ENCODE measurements at places on chromosomes 3 and 15. TPM values are rescaled to one million over a fixed set of nuclear protein-coding genes. Genes with fewer than 3 reads are reported as not detected.

The UBAP1L gene
- 2.9 TPM for total RNA-seq

The C3orf33 gene
- 13.4 TPM for total RNA-seq

The TMEM207 gene
- total RNA-seq = not detected

DNA sequence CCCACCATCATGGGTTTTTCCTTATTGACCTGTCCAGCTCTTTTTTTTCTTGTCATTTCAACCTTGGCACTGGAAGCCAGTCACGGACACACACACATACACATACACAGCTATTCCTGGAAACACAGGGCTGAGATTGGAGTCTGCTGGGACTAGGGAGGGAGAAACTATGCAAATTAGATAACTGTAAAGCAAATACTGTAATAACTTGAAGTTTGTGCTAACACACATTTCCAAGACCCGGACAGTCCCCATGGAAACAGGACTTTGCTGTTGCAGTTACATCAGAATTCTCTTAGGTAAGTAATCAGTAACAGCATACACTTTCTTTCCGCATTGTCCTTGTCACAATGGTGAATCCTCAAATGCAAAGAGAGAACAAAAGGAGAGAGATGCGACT, 304.4 kb downstream of the KBTBD8 start:
- no peaks in the 10 kb centered on the region for H3K36me3 ChIP-seq
- no peak overlapping the region for H3K4me3 ChIP-seq
- DNase-seq = no peak
- no peaks in the 10 kb centered on the region for H3K27me3 ChIP-seq
- H3K4me1 ChIP-seq = no peaks in the 10 kb centered on the region

GRCh38 chr3:192082730-192083660, 622.0 kb downstream of the PYDC2 start:
- no peak overlapping the region for H3K4me3 ChIP-seq
- H3K27me3 ChIP-seq = no peaks in the 10 kb centered on the region
- H3K4me1 ChIP-seq = peaks cover 20% of the 10 kb centered on the region

DNA sequence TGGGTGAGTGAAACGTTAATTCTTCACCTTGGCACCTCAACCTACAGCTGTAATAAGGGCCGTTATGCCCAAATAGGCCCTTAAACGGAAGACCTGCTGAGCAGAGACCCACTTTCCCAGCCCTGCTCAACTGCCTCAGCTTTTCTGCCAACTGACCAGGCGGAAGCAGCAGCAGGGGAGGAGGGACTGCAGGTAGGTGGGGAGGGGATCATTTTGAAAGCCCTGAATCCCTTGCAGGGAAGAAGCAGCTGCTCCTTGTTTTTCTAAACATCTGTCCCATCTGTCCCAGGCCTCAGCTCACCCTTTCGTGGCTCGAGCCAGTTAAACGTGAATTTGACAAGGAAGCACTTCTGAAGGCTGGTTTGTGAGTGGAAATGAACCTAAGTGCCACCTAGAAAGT, 978 bp upstream of the CMC1 start:
- no peak for DNase-seq
- peaks cover 10% of the 10 kb centered on the region for H3K4me1 ChIP-seq
- H3K36me3 ChIP-seq = no peaks in the 10 kb centered on the region
- H3K27me3 ChIP-seq = no peaks in the 10 kb centered on the region
- no peak overlapping the region for H3K4me3 ChIP-seq
- no peak overlapping the region for H3K27ac ChIP-seq

GRCh38 chr3:157667493-157667892, 164.3 kb upstream of the VEPH1 start:
- no peak overlapping the region for H3K27ac ChIP-seq
- H3K4me3 ChIP-seq = no peak overlapping the region
- H3K27me3 ChIP-seq = no peaks in the 10 kb centered on the region
- DNase-seq = no peak

GRCh38 chr3:134294302-134295280, 43.9 kb upstream of the RYK start:
- no peaks in the 10 kb centered on the region for H3K27me3 ChIP-seq
- H3K4me3 ChIP-seq = no peak overlapping the region
- DNase-seq = no peak
- H3K4me1 ChIP-seq = no peaks in the 10 kb centered on the region
- no peaks in the 10 kb centered on the region for H3K36me3 ChIP-seq

- no peaks in the 10 kb centered on the region for H3K27me3 ChIP-seq
- H3K27ac ChIP-seq = peak overlapping the region; percentile 99
- peak; percentile 74 for DNase-seq
- peaks cover 13% of the 10 kb centered on the region for H3K4me1 ChIP-seq
- H3K36me3 ChIP-seq = no peaks in the 10 kb centered on the region
These were observed 960 bp upstream of the KLF13 start for GRCh38 chr15:31325595-31326155.

DNA sequence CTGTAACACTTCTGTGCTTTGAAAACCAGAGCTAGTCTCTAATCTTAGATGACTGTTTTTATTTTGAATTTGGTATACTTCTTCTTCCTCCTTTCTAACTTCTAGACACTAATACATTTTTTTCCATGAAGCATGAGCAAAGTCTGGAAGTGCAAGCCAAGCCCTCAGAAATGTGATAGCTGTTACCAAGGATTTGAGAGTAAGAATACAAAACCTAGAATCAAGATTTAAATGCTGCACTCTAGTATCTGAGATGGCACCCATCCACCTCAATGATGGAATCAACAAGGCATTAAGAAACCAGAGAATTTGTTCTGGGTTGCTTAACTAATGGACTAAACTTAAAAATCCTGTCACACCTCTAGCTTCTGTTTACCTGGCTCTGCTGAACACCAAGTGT, 9.2 kb downstream of the FEZF2 start:
- H3K36me3 ChIP-seq = no peaks in the 10 kb centered on the region
- no peak overlapping the region for H3K4me3 ChIP-seq

GRCh38 chr3:159548675-159549335, 439.8 kb upstream of the IL12A start:
- no peak overlapping the region for H3K4me3 ChIP-seq
- H3K4me1 ChIP-seq = no peaks in the 10 kb centered on the region
- H3K36me3 ChIP-seq = no peaks in the 10 kb centered on the region
- no peak for DNase-seq
- H3K27ac ChIP-seq = no peak overlapping the region

- H3K4me3 ChIP-seq = no peak overlapping the region
- H3K27me3 ChIP-seq = no peaks in the 10 kb centered on the region
- no peak overlapping the region for H3K27ac ChIP-seq
- DNase-seq = no peak
These were observed 69.0 kb upstream of the FNDC3B start for GRCh38 chr3:171970301-171970788.

DNA sequence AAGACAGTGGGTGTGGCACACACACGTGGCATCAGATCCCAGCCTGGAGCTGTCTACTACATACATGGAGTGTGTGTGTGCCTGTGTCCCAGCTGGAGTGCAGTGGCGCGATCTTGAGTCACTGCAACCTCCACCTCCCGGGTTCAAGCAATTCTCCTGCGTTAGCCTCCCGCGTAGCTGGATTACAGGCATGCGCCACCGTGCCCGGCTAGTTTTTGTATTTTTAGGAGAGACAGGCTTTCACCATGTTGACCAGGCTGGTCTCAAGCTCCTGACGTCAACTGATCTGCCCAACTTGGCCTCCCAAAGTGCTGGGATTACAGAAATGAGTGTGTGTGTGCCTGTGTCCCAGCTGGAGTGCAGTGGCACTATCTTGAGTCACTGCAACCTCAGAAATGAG, 108.8 kb downstream of the IL12A start:
- no peak overlapping the region for H3K4me3 ChIP-seq
- DNase-seq = no peak
- no peak overlapping the region for H3K27ac ChIP-seq
- no peaks in the 10 kb centered on the region for H3K4me1 ChIP-seq
